Nephron progenitor cell (in vitro differentiated cells): ENCODE measurements at places on chromosomes 5 and 9.

DNA sequence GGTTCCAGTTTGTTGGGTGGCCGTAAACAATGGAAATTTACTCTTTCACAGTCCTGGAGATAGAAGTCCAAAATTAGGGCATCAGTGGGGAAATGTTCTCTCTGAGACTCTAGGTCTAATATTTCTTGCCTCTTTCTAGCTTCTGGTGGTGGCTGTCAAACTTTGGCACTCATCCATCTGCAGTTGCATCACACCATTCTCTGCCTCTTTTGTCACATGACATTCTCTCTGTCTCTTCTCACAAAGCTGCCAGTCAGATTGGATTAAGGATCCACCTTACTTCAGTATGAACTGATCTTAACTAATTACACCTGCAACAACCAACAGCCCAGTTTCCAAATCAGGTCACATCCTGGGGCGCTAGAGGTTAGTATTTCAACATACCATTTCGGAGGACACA lies 222.9 kb upstream of the FTMT start:
- no peak for DNase-seq

DNA sequence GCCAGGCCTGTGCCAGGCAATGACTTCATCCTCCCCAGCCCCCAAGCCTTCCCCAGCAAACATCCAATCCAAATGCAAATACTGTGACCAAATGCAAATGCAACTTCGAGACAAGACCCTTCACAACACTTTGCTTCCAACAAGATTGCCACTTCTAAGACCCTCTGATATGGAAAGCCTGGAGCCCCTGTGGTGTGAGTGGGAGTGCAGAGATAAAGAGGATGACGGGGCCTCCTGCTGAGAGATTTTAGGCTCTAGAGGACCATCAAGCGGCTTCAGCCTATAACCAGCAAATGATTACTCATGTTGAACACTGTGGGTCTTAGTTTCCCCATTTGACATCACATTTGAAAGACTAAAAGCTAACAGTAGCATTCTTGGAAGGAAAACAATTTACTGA lies 46.6 kb upstream of the GABRP start:
- no peak for DNase-seq

GRCh38 chr9:13770956-13771355 lies 491.5 kb upstream of the MPDZ start:
- no peak for DNase-seq

DNA sequence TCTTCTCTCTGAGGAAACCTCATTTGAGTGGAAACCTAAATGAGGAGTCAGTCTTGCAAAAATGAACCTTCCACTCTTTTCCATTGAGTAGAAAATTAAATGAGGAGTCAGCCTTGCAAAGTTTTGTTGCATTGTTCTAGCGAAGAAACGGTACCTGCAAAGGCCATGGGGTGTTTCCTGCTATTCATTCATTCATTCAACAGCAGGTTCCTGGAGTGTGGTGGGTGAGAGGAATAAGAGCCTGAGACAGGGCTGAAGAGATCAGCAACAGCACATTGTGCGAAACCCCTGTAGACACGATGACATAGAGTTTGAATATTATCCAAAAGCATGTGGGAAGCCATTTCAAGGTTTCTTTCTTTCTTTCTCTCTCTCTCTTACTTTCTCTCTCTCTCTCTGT lies 14.6 kb upstream of the SETX start:
- DNase-seq: no peak

- peak; percentile 61 for DNase-seq
Measured at GRCh38 chr9:2622461-2623287, 1.1 kb downstream of the VLDLR start.

- DNase-seq: peak; percentile 53
Measured at GRCh38 chr5:132294728-132295504, 722 bp downstream of the SLC22A4 start.

DNA sequence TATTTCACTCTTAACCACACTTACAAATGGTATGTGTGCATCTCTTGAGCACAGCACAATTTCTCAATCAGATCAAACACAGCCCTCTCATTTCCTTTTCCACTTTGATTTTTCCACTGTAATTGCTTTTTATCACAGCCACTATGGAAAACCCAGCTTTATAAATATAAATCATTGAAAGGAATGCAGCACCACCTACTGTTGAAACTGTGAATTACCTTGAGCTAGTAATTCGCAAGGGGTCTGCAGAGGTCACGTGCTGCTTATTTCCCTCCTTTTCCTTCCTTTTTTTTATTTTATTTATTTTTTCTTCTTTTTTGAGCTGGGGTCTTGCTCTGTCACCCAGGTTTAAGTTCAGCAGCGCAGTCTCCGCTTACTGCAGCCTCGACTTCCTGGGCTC lies 76.9 kb downstream of the CDH6 start:
- DNase-seq: no peak

DNA sequence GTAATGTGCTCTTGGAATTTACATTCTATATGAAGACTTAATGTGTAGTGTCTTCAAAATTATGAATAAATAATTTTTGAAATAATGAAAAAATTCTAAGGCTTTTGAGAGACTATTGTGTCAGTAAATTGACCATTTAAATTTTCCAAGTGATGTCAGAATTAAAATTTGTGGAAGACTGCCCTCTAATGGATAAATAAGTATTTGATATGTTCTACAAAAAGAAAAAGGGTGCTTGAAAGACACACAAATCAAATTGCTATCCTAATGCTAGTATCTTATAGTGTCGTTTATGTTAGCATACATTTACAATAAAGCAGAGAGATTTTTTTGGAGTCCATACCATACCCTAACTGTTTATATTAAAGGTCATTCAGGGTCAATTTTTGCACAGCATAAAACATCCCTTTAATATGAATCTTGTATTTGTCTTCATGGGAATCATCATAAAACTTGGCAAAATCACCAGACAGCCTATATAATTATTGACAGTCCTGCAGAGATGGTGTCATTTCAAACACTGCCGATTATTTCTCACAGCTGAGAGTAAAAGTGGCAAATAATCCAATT lies 120.8 kb upstream of the SLC27A6 start:
- no peak for DNase-seq

GRCh38 chr5:170362656-170363055 lies 26.5 kb downstream of the KCNMB1 start:
- no peak for DNase-seq

- no peak for DNase-seq
Measured at GRCh38 chr5:59146729-59147128, 563.9 kb downstream of the RAB3C start.

DNA sequence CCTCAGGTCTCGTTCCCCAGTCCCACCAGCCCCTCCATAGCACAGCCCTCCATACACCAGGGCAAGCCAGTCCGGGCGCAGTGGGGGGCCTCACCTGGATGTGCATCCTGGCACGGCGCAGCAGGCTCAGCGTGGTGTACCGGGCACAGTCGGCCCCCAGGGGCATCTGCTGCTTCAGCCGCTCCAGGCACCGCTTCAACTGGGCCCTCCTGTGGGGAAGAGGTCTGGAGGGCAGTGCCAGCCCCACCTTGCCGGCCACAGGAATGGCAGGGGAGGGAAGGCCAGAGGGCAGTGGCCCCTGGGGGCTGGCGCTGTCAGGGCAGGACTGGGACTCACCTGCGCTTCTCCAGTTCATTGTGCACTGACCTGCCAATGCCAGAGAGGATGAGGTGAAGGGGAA lies 1.4 kb downstream of the MXD3 start:
- DNase-seq: no peak

- DNase-seq: no peak
Measured at GRCh38 chr5:54772684-54773083, 212.7 kb downstream of the ESM1 start.

- DNase-seq: no peak
Measured at GRCh38 chr5:109669991-109670706, 19.6 kb upstream of the MAN2A1 start.

GRCh38 chr9:116320290-116320689 lies 166.7 kb downstream of the PAPPA start:
- DNase-seq: no peak

DNA sequence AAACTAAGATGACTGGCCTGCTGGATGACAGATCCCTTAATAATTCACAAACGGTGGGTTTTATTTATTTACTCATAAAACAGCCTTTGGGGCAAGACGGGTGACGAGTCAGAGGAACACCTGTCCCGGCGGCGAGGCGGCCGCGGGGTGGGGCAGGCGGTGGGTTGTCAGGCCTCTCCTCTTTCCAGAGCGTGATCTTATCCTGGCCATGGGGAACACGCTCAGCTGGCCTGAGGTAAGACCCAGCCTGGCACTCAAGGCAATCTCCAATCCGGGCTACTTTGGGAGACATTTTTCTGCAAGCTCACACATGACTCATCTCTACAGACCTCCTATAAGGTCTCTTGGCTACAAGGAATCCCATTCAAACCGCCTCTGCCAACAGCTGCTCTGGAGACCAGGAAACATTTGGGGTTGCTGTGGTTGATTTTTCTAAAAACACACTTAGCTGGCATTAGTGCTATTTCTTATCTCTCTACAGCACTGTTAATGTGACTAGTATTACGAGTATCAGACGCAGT lies 6.3 kb downstream of the RAPGEF1 start:
- no peak for DNase-seq

DNA sequence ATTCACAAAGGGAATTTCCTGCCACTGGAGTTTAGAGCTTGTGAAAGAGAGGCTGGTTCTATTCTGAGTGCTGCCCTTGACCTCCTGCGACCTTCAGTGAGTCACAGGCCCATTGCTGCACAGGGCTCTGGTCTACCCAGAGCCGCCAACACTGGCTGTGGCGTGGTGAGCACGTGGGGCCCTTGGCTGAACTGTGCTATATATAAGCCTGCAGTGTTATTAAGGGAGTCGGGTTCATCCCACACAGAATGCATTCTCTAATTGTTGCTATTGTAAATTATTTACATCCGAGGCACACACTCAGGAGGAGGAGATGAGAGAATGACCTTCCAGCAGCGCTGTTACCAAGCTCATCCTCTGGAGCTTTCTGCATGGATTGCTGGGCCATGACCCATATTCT lies 47.1 kb downstream of the BRINP1 start:
- DNase-seq: peak; percentile 16

GRCh38 chr5:158394102-158394501 lies 535.2 kb upstream of the CLINT1 start:
- DNase-seq: no peak

DNA sequence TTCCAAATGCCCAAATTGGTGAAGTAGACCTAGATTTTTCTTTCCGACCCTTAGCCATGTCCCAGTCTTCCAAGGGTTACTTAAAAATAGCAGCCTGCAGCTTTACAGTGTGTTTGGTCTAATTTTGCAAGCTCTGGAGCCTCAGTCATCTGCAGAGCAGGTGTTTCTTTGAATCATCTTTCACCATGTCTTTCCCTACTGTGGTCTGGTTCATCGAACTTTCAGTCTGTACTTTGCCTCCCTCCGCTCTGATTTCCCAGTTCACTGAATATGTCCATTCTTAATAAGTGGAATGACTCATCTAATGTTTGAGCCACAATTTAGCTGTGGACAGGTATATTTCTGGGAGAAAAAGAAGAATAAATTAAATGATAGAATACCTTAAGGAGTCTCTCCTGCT lies 1060.7 kb downstream of the EFNA5 start:
- no peak for DNase-seq

DNA sequence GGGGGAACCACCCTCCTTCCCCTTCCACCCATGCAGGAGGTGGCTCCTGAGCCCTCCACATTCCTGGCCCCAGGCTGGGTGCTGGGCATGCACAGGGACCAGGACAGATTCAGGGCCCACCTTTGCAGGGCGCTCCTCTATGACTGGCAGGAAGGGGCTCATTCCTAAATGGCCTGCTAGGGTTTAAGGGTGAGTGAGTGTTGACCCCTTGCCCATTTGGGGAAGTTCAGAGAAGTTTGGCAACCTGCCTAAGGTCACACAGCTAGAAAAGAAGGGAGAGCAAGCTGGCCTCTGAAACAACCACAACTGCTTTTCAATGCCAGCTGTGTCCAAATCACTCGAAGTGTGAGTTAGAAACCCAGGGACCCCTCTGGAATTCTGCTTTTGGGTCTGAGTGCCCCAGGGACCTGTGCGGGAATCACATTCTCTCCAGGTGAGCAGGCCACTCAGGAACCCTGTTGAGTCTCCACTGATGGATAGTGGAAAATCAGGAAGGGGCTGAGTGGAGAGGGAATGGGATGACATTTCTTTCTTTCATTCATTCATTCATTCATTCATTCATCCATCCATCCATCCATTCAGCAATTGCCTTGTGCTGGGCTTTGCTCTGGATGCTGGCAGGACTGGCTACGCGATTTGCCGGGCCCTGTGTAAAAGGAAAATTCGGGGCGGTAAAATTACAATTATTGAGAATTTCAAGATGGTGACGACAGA lies 191.9 kb downstream of the C9orf50 start:
- no peak for DNase-seq

- peak; percentile 85 for DNase-seq
Measured at GRCh38 chr9:124852829-124853531, at the start of gene WDR38. TSS of gene WDR38 (plus strand) at chr9:124853460. CDS start at chr9:124853532, 72 bp downstream.
